ENCODE measurements at places on chromosomes 6 and 20.

- DNase-seq: no peak
Measured at GRCh38 chr6:67630146-67630545, 1004.9 kb upstream of the ADGRB3 start.

GRCh38 chr20:21262812-21263211 lies 40.3 kb upstream of the XRN2 start:
- DNase-seq: no peak

GRCh38 chr20:50401587-50402418 lies 108.4 kb upstream of the PTPN1 start:
- no peak for DNase-seq

GRCh38 chr20:33070111-33071053 lies 9.1 kb upstream of the BPIFB4 start:
- no peak for DNase-seq

DNA sequence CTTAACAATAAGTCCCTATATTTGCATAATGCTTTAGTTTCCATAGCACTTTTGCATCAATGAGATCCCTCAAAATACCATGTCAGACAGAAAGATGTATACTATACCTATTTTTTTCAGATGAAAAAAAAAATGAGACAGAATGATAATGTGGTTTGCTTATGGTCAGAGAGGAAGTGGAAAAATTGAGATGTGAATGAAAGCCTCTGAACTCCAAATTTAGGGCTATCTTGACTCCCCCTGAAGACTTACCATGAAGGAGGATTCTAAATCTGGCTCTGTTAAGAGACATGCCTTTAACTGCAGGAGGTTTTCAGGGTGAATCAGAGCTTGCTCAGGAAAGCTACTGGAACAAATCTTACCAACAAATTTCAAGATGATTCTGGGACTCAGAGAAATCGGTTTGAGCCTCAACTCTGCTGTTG lies 176.2 kb downstream of the ISM1 start:
- no peak for DNase-seq

Data from H9 (cell line).